ENCODE measurements at places on chromosomes 6 and 20. TPM values are rescaled to one million over a fixed set of nuclear protein-coding genes. Genes with fewer than 3 reads are reported as not detected.

GRCh38 chr6:5746759-5747130 lies 260.0 kb downstream of the NRN1 start:
- no peak for DNase-seq

- no peak for DNase-seq
These were observed 203.2 kb upstream of the MAP3K7 start for GRCh38 chr6:90790058-90790457.

- no peak for DNase-seq
These were observed 215.1 kb downstream of the PACRG start for GRCh38 chr6:162942866-162943265.

DNA sequence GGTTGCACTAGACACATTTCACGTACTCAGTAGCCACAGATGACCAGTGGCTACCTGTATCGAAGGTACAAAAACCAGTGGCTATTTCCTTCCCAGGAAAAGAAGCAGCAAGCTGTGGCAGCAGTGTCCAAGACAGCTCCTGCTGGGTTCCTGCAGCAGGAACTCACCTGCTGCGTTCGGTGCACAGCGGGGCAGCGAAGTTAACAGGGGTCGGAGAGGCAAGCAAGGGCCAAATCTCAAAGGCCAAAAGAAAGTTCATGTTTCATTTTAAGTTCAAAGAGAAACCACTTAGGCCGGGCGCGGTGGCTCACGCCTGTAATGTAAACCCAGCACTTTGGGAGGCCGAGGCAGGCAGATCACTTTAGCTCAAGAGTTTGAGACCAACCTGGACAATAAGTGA lies 26.9 kb downstream of the ASIP start:
- no peak for DNase-seq

The SIGLEC1 gene
- polyA plus RNA-seq, result 1.6 TPM

GRCh38 chr6:90846824-90847223 lies 260.0 kb upstream of the MAP3K7 start:
- no peak for DNase-seq

DNA sequence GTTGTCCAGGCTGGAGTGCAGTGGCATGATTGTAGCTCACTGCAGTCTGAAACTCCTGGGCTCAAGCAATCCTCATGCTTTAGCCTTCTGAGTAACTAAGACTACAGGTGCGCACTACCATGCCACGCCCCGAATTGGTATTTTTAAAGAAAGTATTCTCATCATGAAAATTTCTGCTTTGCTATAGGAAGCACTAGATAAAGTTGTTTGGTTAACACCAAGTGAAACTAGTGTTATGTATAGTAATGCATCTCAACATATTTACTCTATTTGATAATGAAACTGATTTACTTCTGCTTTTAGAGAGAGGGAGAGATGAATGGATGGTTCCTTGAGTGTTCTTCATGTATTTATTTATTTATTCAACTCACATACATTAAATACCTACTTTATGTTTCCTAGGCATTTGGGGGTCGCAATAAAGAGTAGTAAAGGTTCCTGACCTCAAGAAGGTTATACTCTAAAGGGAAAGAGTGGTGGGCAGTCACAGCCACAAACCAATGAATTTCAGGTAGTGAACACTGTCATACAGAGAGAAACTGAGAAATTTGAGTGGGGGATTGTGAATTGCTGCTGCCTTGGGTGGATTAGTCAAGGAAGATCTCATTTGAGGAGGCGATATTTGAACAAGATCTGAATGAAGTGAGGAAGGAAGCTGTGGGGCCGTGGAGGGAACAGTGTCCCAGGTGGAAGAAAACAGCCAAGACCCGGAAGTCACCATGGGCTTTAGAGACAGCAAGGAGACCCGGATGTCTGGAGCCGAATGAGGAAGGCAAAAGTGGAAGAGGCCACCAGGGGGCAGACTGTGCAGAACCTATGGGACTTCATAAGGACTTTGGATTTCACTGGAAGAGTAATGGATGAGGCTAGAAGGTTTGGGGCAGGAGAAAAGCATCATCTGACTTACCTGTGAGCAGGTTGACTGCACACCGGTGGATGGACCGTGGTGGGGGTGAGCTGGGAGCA lies 185.6 kb downstream of the TSHZ2 start:
- no peak for DNase-seq

- no peak for DNase-seq
These were observed 2.4 kb upstream of the SYTL3 start for GRCh38 chr6:158647501-158647900.

DNA sequence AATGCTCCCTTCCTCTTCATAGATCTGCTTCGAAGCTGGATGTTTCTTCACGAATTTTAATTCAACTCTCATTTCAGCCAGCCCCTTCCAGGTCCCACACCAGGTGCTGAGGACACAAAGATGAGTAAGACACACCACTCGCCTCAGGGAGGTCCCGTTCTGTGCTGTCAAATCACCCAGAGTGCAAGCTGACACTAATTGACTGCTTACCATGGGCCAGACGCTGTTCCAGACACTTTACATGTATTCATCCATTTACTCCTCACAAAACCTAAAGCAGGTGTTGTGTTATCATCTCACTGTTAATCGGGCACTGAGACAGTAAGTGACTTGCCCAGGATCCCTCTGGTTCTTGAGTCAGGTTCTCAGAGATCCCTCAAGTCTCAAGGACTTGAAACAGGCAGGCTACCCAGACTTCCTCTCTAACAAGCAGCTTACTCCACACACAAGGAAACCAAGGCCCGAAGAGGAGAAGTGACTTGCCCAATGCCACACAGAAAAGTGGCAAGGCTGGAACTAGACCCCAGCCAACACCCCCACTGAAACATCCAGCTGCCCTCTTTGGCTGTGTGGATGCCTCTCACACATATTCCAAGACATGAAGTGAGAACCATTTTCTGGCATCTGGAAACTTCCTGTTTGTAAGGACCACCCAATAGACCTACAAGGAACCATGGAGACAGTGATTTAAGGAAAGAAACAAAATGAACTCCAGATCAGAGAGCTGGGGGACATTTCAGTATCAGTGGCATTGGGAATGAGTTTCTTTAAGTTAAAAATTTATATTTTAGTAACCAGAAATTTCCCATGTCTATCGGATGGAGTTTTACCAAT lies 174.5 kb downstream of the CDC5L start:
- peak; percentile 37 for DNase-seq

DNA sequence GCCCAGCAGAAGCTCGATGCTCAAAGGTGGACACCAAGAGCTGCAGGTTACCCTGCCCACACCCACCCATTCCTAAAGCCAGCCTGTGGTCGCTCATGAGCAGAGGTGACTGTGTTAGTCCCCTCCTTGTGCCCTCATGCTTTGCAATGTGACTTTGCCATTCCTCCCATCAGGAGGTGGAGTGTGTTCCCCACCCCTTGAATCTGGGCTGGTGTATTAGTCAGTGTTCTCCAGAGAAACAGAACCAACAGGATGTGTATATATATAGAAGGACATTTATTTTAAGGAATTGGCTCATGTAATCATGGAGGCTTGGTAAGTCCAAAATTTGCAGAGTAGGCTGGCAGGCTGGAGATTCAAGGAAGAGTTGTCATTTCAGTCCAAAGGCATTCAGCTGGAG lies 54.4 kb upstream of the RNF24 start:
- DNase-seq, result no peak

- no peak for DNase-seq
These were observed 563.8 kb upstream of the MARCKS start for GRCh38 chr6:113293423-113293740.

The RUNX2 gene
- polyA plus RNA-seq, result 3.3 TPM

- DNase-seq, result no peak
These were observed 1080.7 kb downstream of the GRIK2 start for GRCh38 chr6:102474041-102474807.

GRCh38 chr6:149913540-149914240 lies 9.2 kb downstream of the RAET1G start:
- DNase-seq, result no peak

DNA sequence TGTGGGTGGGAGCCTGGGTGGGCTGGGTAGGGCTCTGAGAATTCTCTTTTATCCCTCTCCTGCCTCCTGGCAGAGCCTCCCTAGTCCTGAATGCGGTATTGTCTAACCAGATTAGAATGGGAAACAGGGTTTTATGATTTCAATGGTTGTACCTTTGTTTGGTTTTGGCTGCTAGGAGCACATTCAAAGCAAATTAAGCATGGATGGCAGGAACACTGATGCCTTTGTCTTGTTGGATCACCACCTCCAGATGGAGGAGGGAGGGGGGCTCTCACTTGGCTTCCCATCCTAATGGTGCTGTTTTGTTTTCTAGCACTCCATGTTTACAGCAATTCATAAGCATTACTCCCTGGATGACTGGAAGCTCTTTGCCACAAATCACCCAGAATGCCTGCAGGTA lies 11.6 kb downstream of the GMPR start:
- no peak for DNase-seq

DNA sequence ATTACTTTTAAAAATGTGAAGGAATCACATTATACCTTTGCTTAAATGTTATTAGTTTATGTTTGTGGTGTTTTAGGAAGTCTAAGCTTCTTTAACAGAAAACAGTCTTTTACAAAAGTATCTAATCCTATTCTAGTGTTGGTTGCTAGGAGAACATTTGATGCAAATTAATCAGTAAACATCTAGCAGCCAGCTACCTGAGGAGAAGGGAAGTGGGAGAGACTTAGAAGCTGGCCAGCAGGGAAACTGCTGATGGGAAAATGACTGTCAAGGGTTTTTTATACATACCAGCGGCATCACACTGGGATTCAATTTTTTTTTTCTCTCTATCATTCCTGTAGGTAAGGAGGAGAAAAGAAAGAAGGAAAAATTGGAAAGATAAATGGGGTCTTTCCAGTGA lies 686.0 kb upstream of the MMS22L start:
- no peak for DNase-seq

DNA sequence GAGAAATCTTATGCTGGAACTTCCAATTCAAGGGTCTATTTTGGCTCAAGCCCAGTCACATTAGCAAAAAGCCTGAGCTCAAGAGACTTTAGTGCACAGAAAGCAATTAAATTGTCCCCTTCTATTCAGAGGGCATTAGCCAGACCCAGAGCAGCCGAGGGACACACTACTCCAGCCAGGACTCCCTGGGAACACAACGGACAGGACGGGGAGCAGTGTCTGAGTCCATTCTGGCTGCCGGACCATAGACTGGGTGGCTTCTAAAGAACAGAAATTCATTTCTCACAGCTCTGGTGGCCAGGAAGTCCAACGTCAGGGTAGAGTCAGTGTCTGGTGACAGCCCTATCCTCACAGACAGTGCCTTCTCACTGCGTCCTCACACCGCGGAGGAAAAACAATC lies 78.4 kb downstream of the PRND start:
- DNase-seq, result no peak

DNA sequence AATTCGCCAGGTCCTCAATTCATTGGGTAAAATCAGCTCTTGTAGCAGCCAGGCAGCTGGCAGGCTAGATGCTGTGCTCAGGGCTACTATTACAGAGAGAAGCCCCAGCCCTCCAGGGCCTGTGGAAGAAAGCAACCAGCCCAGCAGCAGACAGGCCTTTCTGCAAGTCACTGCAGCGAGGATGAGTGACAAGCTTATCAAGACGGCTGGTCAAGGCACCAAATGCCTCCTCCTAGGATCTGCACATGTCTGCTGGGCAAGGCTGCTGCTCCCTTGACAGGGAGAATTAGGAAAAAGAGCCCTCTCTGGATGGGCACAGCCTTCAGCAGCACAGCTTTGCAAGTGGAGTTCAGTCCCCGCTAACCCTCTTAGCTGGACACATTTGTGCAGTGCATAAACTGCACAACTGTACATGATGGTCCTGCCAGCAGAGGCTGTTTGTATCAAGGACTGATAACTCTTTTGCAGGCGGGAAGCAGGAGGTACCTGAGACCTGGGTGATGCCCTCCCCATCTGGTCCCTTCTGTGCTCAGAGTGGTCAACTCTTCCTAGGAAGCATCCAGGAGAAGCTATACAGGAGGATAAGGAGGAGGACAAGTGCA lies 89.9 kb downstream of the CDC5L start:
- DNase-seq, result no peak

DNA sequence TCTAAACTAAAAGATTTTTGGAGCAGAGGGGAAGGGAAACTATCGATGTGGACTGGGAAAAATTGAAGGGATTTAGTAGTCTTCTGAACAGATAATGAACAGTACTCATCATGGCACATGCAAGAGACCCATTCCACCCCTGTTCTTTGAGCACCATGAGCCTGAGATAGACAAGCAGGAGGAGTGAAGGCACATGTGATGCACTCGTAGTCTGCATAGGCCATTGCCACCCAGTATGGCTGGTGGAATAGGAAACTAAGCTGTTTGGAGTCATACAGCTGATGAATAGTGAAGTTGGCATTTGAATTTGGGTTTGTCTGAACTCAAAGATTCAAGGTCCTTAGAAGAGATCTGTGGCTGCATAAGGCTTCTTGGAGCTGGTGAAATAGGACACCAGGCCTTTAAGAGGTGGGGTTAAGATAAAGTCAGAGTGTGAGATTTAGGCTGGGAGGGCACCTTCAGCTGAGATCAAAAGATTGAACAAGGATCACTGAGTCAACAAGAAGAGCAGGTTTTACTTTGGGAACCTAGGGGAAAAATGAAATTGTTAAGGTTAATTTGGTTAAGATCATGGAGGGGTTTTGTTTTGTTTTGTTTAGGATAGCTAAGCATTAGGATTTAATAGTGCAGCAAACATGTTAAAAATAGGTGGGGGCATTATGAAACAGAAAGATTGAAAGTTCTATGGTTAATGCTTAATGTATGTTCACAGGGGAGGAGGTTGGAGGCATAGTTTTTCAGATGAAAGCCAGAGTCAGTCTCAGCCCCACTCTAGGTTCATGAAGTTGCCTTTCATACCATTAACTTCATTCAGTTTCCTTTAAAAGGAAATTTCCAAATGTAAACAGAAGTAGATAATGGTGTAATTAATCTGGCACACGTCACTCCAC lies 148.8 kb downstream of the ARID1B start:
- DNase-seq, result peak; percentile 19

GRCh38 chr6:135458051-135458450 lies 39.5 kb downstream of the AHI1 start:
- no peak for DNase-seq

DNA sequence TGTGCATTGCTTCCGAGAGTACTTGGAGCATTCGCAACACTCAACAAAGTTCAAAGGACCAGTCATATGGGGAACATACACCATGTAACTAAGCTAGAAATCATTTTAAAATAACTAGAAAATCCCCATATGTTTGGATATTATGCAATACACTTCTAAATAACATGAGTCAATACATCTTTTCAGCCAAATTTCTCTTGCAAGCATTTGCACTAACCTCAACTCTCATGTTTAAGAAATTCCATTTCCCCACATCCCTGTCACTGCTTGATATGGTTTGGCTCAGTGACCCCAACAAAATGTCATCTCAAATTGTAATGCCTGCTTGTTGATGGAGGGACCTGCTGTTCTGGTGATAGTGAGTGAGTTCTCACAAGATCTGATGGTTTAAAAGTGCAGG lies 85.7 kb upstream of the CST7 start:
- DNase-seq, result peak; percentile 61
